ENCODE measurements at places on chromosomes 12 and 14.

DNA sequence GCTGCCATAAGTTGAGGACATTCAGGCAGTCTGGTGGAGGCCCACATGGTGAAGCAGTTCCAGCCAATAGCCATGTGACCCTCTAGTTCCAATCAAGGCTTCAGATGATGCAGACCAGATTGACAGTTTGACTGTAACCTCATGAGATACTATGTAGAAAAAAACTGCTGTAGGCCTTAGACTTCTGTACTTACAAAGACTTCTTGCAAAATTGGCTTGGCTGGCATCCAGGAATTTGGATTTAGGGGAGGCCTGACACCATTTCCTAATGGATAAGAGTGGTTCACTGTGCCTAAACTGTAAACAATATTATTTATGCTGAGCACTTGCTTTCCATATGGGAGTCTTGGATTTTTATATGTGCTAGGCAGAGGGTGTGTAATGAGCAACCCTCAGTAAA is 76.4 kb downstream of the RGS6 start:
- DNase-seq: no peak

- DNase-seq: peak; percentile 91
Observed at GRCh38 chr12:9634177-9634803, 26.6 kb upstream of the KLRB1 start.

- no peak for DNase-seq
Observed at GRCh38 chr12:83016991-83017390, 330.3 kb downstream of the TMTC2 start.

- DNase-seq: no peak
Observed at GRCh38 chr12:8819666-8819980, 2.8 kb upstream of the A2ML1 start.

DNA sequence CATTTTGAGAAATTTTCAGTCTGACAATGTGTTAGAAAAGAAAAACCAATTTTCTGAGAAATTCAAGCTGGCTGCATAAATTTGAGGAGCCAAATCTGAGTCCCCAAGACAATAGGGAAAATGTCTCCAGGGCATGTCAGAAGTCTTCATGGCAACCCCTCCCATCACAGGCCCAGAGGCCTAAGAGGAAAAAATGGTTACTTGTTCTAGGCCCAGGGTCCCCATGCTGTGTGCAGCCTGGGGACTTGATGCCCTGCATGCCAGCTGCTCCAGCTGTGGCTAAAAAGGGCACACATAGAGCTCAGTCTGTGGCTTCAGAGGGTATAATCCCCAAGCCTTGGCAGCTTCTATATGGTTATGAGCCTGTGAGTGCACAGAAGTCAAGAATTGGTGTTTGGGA is 464.6 kb downstream of the CCER1 start:
- no peak for DNase-seq
